ENCODE measurements at places on chromosomes 12 and 14.

DNA sequence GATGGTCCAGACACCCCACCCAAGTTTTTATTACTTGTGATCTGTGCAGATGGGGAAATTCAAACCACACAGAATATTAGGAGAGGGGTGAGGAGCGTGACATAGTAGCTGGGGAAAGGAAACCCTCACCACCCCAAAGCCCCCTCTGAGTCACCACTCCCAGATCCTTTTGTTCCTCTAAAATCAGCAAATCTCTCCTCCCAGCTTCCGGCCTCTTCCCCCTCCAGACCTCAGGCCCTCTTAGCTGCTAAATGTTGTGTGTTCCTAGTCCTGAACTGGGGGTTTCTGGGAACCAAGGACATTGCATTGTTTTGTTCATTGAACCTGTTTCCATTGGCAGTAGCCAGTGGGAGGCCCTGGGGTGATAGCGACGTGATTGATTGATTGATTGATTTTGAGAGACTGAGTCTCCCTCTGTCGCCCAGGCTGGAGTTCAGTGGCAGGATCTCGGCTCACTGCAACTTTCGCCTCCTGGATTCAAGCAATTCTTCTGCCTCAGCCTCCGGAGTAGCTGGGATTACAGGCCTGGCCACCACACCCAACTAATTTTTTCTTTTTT lies 5.9 kb upstream of the ORAI1 start:
- DNase-seq = no peak

DNA sequence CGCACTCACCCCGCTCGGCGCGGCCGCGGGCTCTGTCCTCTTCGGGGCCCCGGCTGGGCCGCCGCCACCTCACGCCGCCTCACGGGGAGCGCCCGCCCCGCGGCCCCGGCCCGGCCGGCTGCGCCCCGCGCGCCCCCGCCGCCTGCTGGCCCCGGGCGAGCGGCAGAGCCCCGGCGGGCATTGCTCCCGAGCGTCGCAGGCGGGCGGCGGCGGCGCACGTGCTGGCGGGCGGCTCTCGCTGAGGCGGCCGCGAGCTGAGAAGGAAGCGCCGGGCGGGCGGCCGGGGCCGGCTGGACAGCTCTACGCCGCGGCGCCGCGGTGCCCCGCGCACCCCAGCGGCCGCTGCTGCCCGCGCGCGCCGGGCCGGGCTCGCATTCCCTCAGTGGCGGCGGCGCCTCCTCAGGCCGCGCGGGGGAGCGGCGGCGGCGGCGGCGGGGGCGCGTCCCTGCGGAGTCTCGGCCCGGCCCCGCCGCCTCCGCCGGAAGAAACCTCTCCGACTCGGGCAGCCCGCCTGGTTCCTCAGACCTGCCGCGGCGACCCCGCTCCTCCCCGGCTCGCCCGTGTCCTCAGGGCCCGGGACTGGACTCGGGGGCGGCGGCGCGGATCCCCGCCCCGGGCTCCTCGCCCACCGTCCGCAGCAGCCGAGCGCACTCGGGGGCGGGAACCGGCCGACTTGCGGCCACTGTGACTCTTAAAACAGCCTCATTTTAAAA lies at the start of gene PITPNM2:
PITPNM2 (minus strand) TSS at position 347 of the 713 bp plus-strand sequence. CDS start 116,500 bp downstream, outside the sequence.
- DNase-seq = peak; percentile 48

- DNase-seq = no peak
Observed at GRCh38 chr12:101018540-101018939, 191.5 kb downstream of the SLC5A8 start.

- no peak for DNase-seq
Observed at GRCh38 chr14:93788543-93789227, 400 bp upstream of the PRIMA1 start.

GRCh38 chr14:89927186-89927865 lies 27.2 kb downstream of the EFCAB11 start:
- no peak for DNase-seq

DNA sequence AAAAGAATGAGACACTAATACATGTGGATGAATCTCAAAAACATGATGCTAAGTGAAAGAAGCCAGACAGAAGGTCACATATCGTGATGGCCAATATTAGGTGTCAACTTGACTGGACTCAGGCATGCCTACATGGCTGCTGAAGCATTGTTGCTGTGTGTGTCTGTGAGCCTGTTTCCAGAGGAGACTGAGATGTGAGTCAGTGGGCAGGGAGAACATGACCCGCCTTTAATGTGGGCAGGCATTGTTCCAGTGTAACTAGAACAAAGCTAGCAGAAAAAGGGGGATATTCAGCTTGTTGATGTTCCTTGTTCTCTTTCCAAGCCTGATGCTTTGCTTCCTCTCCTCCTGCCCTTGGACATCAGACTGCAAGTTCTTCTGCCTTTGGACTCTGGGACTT lies 47.6 kb downstream of the DCAF5 start:
- no peak for DNase-seq

DNA sequence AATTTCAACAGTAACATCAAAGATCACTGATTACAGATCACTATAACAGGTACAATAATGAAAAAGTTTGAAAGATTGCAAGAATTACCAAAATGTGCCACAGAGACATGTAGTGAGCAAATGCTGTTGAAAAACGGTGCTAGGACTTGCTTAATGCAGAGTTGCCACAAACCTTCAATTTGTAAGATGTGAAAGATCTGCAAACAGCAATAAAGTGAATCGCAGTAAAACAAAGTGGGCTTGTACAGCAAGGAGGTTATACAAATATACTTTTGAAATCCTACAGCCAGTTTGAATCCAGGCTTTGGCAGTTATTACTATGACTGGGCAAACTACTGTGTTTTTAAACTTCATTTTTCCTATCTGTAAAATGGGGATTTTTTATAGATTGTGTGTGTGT lies 1.0 kb upstream of the PLEKHA5 start:
- DNase-seq = no peak

- DNase-seq = peak; percentile 79
Observed at GRCh38 chr14:64196814-64197411, 97.3 kb downstream of the ESR2 start.

DNA sequence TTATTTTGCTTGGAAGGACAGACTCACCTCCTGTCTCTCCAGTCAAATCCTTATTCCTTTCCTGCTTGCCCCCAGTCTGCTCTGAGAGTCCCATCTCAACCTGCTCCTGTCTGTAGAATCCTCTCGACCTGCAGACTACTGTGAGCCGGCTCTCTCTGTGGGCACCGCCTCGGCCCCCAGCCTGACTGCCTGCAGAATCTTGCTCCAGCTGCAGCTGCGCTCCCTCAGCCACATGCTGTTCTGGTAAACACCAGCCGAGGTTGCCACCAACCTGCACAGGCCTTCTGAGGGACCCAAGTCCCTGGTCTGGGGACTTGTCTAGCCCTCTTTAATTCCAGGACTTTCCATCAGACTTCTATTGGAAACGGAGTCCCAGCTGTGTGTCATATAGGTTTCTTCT lies 44.8 kb upstream of the PRMT8 start:
- DNase-seq = peak; percentile 12

- no peak for DNase-seq
Observed at GRCh38 chr14:69315301-69315700, 55.3 kb downstream of the GALNT16 start.

DNA sequence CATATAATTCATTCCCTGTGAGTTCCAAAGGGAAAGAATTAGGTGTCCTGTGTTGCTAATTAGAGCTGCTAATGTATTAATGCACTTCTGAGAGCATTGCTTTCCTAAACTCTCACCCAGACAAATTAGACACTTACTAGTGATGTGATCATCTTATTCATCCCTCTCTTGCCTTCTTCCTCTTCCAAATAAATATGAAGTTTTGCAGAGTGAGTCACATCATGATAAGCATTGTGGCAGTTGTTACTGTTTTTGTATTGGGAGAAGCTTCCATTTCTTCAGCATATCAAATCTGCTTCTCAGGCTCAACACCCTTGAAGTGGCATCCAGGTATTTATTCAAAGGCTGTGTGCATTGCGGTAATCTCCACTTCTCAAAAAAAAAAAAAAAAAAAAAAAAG lies 37.3 kb upstream of the E2F7 start:
- no peak for DNase-seq

- peak; percentile 60 for DNase-seq
Observed at GRCh38 chr12:125402874-125403789, 337.9 kb downstream of the AACS start.

DNA sequence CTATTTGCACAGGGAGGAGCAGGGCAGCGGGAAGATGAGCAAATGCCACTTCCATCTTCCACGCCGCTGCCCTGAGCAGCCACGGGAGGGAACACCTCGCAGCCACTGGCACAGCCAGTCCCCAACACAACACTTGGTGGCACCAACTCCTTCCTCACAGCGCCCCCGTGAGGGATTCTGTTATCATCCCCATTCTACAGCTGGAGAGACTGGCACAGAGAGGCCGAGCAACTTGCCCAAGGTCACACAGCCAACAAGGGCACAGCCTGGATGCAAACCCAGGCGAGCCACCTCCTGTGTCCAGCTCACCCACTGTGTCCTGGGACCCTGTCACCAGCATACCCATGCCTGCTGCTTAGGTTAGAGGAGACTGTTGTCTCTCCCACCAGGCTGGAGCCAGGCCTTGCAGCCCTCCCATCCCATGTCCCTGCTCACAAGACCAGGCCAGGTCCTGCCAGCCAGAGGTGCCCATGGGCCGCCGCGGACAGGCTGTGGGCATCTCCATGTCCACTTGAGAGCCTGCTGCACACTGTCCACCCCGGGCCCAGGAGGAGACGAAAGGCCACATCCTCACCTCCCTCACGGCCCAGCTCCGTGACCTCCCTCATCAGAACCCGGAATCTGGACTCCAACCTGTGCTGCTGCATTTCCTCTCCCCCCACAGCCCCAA lies 57.0 kb downstream of the NCOR2 start:
- no peak for DNase-seq

DNA sequence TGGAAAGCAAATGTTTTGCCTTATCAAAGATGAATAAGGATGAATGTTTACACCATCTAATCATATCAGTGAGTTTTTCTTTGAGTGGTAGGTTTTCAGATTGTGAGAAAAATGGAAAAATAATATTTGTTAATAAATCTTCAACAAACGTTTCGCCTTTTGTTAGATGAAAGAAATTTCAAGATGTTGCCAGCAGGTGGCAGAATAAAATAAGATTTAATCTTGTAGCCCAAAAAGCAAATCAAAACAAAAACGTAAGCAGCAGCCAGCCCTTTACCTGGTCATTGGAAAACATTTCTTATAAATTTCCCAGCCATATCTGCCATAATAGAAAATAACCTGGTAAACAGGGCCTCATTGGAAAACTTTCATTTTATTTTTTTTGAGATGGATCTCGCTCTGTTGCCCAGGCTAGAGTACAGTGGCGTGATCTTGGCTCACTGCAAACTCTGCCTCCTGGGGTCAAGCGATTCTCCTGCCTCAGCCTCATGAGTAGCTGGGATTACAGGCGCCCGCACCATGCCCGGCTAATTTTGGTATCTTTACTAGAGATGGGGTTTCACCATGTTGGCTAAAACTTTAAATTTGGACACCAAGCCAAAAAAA lies 15.4 kb upstream of the TMEM120B start:
- peak; percentile 62 for DNase-seq

DNA sequence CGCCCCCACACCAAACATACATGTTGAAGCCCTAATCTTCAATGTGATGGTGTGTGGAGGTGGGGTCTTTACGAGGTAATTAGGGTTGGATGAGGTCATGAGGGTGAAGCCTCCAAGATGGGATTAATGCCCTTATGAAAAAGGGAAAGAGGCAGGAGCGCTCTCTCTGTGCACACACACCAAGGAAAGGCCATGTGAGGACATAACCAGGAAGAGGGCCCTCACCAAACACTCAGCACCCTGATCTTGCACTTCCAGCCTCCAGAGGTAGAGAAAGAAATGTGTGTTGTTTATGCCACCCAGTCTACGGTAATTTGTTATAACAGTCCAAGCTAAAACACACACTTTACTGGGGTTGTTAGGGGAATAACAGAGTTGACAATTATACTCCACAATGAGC lies 14.6 kb upstream of the PITPNM2 start:
- DNase-seq = no peak
